ENCODE measurements at places on chromosomes 11 and 22. TPM values are rescaled to one million over a fixed set of nuclear protein-coding genes. Genes with fewer than 3 reads are reported as not detected.

The C11orf87 gene
- not detected for total RNA-seq

The SIK3 gene
- total RNA-seq: 13.9 TPM

The KCNJ1 gene
- 0.33 TPM for total RNA-seq

The OR51E1 gene
- not detected for total RNA-seq

The ADAMTS8 gene
- not detected for total RNA-seq

The F2 gene
- not detected for total RNA-seq

The TCN1 gene
- 0.10 TPM for total RNA-seq

The MRGPRX3 gene
- not detected for total RNA-seq

The TRPT1 gene
- 29.9 TPM for total RNA-seq

The MUC6 gene
- total RNA-seq: not detected

The DAGLA gene
- total RNA-seq: 5.0 TPM

The CRYBB2 gene
- not detected for total RNA-seq

The PYGM gene
- total RNA-seq: 0.33 TPM

The FOLR1 gene
- total RNA-seq: not detected

The KDM4E gene
- total RNA-seq: not detected

The MUC2 gene
- total RNA-seq: not detected

The CECR2 gene
- 0.10 TPM for total RNA-seq

The ME3 gene
- total RNA-seq: 58.2 TPM

The SLC22A25 gene
- total RNA-seq: not detected

The LDLRAD3 gene
- 21.6 TPM for total RNA-seq

The PANX3 gene
- total RNA-seq: not detected

The ARHGAP42 gene
- 5.9 TPM for total RNA-seq

The MS4A12 gene
- total RNA-seq: not detected

The MGAT3 gene
- total RNA-seq: not detected

The ELFN2 gene
- total RNA-seq: 0.33 TPM

The DENND5A gene
- total RNA-seq: 157 TPM

The GPR83 gene
- total RNA-seq: not detected

Measured in vein endothelial cell (primary cell).